ENCODE measurements at places on chromosomes 16 and 17. TPM values are rescaled to one million over a fixed set of nuclear protein-coding genes. Genes with fewer than 3 reads are reported as not detected.

Gene ARHGAP44
- total RNA-seq, result 40.9 TPM

- DNase-seq, result no peak
These were observed 98.2 kb upstream of the GNAO1 start for GRCh38 chr16:56093055-56093454.

- no peak for DNase-seq
These were observed 775 bp downstream of the SPIRE2 start for GRCh38 chr16:89828870-89829629.

GRCh38 chr17:49545007-49545660, 30.5 kb upstream of the NXPH3 start:
- no peak for DNase-seq

- no peak for DNase-seq
These were observed 351.7 kb downstream of the NPIPA8 start for GRCh38 chr16:17984810-17985209.

GRCh38 chr16:50437769-50438437, 69.1 kb upstream of the BRD7 start:
- DNase-seq, result no peak

Gene NKD1
- total RNA-seq, result 32.0 TPM

Gene KCNAB3
- 2.5 TPM for total RNA-seq

DNA sequence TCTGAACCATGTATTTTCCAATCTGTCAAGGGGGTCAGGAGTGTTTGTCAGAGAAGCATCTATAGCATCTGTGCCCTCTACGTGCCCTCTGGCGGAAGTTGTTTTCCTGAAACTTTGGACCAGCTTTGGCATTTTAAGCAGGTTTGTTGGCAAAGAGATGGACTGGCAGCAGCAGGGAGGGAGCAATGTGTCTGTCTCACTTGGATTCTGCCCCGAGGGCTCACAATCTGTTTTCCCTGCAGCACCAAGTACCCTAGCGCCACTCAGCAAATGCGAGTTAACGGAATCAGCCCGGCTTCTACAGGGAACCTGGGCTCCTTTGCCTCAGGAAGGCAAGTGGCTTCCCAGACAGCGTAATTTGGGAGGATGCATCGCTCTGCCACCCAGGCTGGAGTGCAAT, 17.4 kb downstream of the DUSP14 start:
- DNase-seq, result no peak

DNA sequence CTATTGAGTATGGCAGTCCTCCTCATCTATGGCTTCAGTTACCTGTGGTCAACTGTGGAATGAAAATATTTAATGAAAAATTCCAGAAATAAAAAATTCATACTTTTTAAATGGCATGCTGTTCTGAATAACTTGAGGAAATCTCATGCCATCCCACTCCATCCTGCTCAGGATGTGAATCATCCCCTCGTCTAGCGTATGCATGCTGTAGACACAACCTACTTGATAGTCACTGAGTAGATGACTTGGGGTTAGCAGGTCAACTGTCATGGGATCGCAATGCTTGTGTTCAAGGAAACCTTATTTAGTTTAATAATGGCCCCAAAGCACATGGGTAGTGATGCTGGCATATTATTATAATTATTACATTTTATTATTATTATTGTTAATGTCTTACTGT, 4.8 kb upstream of the VAC14 start:
- DNase-seq, result no peak

Gene TNK1
- 11.7 TPM for total RNA-seq

- no peak for DNase-seq
These were observed 13.8 kb downstream of the USP22 start for GRCh38 chr17:21029036-21029435.

Gene CDH1
- 425 TPM for total RNA-seq

- DNase-seq, result no peak
These were observed 218.3 kb downstream of the FTO start for GRCh38 chr16:53922067-53922806.

- peak; percentile 78 for DNase-seq
These were observed 658 bp downstream of the TNFRSF12A start for GRCh38 chr16:3020604-3021448.

GRCh38 chr16:87560428-87561199, 41.7 kb upstream of the JPH3 start:
- no peak for DNase-seq

DNA sequence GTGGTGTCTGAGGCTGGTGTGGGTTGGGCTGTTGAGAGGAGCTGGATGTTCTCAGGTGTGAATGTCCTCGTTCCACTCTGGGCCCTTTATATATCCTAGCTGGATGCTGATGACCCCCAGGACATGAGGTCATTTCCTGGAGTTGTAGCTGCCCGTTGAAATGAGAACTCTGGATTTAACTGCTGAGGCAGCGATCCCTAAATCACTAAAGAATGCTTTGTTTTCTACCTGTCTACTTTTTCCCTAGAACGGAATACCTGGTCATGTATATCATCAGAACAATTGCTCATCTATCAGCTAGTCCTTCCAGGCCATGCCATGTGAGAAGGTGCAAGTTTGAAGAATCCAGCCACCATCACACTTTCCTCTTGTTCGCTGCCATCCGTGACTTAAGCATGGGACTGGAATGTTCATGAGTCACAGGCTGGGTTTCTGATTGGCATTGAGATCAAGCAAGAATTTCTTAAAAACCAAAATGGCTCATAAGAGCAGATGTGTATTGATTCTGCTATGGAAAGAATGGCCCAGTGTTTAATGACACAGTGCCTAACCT, at the start of gene KRTAP2-3:
KRTAP2-3 (minus strand) TSS at position 63 of the 553 bp plus-strand sequence. CDS start 64 bp downstream, outside the sequence.
- no peak for DNase-seq

Gene OR1F1
- total RNA-seq, result not detected

- no peak for DNase-seq
These were observed 94.0 kb upstream of the TNRC6C start for GRCh38 chr17:77864234-77865111.

Data from mucosa of gallbladder (tissue), 1 donor.